ENCODE measurements at places on chromosomes 11 and 22.

GRCh38 chr11:272195-272930 is 5.8 kb upstream of the NLRP6 start:
- no peak for DNase-seq

GRCh38 chr11:103079833-103080232 is 12.1 kb downstream of the DCUN1D5 start:
- no peak for DNase-seq

- DNase-seq: peak; percentile 59
These were observed 8.7 kb upstream of the GDPD5 start for GRCh38 chr11:75534259-75535069.

- DNase-seq: peak; percentile 77
These were observed 3.5 kb upstream of the KRTAP5-6 start for GRCh38 chr11:1693327-1694063.

DNA sequence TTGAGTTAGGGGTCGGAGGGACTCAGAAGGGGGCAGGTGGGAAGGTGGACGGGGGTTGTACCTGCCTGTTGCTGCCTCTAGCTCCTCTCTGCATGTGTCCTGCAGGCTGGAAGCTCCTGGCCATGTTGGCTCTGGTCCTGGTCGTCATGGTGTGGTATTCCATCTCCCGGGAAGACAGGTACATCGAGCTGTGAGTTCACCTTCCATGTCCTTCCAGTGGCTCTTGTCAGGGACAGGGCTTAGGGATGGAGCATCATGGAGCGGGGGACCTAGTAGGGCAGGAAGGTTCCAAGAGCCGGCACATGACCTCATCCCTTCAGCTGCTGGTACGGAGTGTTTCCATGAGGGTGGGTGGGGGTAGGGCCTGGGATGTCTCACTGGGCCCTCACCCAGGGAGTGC is 50.9 kb downstream of the ST3GAL4 start:
- no peak for DNase-seq

- no peak for DNase-seq
These were observed 24.1 kb upstream of the MICAL3 start for GRCh38 chr22:18048441-18048898.

DNA sequence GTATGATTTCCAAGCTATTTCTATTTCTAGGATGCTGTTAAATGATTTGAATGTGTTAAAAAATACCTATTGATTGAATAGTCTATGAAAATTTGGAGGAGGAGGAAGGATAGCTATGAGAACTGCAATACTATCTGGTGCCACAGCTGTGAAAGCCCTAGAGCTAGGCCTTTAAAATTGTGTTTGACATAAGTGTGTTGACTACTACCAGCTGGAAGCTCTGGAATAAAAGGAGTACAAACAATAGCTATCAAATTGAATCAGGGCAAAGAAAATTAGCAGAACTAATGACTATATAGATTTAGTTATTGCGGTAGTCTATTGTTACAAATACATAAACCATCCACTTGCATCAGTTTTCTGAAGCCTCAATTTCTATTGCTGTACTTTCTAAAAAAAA is 124.8 kb upstream of the CNTN5 start:
- no peak for DNase-seq

- DNase-seq: no peak
These were observed 53.6 kb downstream of the BCR start for GRCh38 chr22:23233752-23234408.

DNA sequence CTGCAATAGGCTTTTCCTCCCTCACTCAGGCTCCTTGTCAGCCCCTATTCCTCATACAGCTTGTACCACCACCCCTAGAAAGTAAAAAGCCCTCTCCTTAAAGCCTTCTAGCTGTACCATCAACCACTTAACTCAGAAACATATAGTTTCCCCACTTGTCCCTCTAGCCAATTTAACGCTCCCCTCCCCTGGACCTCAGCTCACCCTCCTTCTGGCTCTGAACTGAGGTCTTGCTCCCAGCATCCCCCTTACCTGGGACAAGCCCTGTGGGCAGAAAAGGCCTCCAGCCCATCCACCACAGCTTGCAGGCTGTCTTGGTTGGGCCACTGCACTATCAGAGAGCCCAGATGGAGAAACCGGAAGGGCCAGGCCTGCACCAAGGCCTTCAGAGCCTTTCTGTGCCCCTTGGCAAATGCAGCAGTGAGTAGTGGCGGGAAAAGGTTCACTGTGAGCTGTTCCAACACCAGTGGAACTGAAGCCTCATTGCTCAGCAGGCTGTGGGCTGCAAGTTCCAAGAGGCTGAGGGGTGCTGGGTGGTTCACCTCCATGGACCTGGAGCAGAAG is 12.4 kb upstream of the TOP3B start:
- DNase-seq: no peak

DNA sequence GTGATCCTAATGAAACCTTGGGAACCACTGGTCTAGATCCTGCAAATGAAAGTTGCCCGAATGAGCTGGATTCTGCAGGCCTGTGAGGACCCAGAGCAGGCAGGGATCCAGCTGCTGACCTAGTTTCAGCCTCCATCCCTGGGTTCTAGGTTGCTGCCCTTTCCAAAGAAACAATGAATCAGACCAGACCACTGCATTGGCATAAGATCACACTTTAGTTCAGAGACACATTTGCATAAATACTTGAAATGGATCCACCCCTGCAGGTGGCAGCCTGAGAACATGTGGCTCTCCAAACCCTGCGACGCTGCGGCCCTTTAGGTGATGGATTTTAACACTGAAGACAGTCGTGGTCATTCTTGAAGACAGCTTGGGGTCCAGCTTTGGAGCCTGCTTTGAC is 23.7 kb downstream of the ADAMTS8 start:
- no peak for DNase-seq

GRCh38 chr22:21103633-21104032 is 57.9 kb downstream of the LRRC74B start:
- no peak for DNase-seq

GRCh38 chr11:59900366-59901126 is 22.0 kb downstream of the OOSP3 start:
- DNase-seq: no peak

DNA sequence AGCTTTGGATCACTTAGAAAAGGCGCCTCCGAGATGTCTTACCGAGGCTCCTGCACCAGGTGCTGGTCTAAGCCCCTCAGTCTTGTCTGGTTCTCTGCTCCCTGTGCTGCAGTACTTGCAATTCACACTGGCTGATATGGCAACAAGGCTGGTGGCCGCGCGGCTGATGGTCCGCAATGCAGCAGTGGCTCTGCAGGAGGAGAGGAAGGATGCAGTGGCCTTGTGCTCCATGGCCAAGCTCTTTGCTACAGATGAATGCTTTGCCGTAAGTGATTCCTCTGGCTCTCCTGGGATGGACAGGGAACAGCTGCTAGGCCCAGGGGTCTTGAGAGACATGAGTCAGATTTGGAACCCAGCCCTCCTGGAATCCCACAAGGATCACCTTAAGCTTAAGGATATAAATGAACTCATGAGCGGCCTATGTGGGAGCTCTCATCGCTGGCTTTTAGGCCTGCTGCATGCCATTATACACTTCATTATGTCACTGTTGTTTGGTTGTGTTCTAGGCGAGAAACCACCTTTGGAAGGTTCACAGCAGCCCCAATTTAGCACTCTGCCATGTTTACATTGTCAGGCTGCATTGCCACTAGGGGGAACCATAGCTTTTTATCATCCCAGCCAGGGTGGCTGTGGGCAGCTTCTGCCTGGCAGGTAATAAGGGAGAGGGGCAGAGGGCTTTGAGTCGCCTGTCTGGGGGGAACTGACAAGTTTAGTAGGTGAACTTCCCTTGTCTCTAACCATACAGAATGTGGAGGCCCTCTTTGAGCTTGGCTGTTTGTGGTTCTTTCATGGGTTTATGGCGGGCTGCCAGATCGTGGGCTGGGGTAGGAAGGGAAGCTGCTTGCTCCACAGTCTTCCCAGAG is 8.5 kb downstream of the ACAD8 start:
- DNase-seq: peak; percentile 55

DNA sequence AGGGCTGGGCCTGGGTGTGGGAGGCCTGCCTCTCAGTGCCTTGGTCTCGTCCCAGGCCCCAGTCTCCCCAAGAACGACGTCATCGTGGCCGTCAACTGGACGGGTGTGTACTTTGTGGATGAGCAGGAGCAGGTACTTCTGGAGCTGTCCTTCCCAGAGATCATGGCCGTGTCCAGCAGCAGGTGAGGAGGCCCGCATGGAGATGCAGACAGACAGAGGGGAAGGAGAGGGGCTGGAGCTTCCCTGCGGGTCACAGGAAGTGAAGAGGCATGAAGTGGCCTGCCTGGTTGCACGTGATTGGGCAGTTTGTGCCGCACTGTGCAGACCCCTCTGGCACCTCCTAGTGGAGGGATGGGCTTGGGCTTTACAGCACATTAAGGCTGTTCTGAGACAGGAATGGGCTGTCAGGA is 70.4 kb downstream of the MYO7A start:
- DNase-seq: peak; percentile 13

GRCh38 chr11:92552942-92553341 is 328.3 kb downstream of the FAT3 start:
- DNase-seq: no peak

DNA sequence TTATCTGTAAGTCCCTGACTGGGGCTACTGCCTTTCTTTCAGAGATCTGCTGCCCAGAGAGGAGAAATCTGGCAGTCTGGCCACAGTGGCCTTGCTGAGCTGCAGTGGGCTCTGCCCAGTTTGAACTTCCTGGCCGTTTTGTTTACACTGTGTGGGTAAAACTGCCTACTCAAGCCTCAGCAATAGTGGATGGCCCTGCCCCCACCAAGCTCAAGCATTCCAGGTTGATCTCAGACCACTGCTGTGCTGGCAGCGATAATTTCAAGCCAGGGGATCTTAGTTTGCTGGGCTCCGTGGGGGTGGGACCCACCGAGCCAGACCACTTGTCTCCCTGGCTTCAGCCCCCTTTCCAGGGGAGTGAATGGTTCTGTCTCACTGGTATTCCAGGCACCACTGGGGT is 117.5 kb downstream of the TRPC6 start:
- no peak for DNase-seq

DNA sequence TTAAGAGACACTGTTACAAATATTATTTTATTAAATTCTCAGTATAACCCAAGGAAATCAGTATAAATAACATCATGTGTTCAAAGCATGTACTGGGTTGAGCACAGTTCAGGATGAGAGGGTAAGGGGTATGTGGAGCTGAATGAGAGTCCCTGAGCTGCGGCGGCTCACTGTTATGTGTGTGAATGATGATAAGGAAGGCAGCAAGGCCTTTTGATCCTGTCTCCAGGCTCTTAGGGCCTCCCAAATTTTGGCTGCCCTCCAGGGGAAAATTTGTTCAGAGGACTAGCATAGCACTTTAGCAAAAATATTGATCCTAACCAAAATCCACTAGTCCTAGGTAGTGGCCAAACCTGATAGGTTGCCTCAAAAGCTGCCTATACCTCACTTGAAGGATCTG is 86.1 kb upstream of the SPON1 start:
- DNase-seq: no peak

- no peak for DNase-seq
These were observed 79.7 kb upstream of the SHANK2 start for GRCh38 chr11:71332046-71332445.

- no peak for DNase-seq
These were observed at the start of gene FGF4 for GRCh38 chr11:69775163-69775755. Gene FGF4, minus strand, starts transcription at chr11:69775341. Its CDS starts 257 bp downstream, at chr11:69775084.

DNA sequence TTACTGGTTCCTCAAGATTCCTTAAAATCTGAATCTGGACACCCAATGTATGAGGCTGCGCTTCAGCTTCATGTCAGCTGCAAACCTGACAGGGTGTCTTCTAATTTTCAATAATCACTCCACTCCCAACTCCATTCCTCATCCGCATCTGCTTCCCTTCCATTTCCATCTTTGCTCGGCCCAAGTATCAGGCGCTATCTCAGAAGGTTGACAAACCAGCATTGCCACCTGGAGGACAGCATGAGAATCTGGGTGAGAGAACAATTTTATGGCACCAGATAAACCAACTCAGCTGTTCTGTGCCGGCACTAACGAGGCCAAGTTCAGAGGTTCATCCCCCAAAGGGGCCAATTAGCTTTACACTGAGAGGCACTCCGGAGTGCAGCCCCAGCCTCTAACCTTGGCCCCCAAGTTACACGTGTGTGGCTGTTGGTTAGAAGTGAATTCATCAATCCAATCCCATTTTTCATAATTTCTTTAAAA is 79.1 kb upstream of the LMO2 start:
- DNase-seq: no peak

GRCh38 chr11:105168457-105168856 is 28.9 kb upstream of the CARD18 start:
- no peak for DNase-seq

DNA sequence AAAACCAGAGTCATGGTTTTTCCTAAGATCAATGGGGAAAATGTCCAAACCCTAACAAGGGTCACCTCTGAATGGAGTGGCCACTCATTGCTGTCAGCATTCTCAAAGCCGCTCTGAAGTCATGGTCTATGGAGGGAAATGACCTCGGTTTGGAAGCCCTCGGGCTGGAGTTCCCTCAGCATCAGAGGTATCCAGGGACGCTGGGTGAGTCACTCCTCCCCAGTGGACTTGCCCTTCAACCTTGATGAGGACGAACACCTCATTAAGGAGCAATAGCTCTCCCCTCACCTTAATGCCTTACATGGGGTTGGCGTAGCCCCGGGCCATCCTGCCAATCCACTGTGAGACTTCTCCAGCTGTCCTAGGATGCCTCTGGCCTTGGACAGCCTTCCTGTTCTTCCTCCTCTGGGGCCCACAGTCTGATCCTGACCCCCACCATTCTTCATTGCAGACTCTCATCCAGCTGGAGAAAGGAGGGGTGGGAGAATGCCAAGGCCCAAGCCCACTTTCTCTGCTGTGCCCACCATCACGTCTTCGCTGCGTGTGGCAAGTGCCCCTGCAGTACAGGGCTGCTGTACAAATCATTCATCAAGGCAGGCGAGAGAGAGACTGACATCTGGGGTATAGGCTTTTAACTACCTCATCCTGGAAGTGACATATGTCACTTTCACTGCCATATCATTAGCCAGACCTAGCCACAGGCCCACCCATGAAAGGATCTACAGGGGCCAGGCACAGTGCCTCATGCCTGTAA is 25.4 kb upstream of the MYH9 start:
- DNase-seq: no peak

- DNase-seq: no peak
These were observed 14.1 kb downstream of the KBTBD3 start for GRCh38 chr11:106063009-106063408.

DNA sequence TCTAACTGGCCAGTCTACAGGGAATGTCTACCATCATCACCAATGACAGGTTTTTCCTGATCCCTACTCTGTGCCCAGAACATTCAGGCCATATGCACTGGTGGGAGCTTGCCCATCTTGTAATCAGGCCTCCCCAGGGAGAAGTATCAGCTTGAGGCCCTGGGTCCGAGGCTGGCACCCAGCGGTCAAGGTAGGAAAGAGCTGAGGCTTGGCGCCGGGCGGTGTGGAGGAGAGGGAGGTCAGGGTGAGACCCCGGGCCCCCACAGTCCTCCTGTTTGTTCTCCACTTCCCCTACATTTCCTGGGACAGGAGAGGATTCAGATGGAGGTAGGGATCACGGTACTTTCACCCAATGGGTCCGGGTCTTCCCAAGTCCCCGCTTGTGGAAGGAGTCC is 15.5 kb downstream of the TSKU start:
- no peak for DNase-seq

GRCh38 chr11:96113193-96113681 is 189.3 kb upstream of the MTMR2 start:
- DNase-seq: no peak

- no peak for DNase-seq
These were observed 9.5 kb upstream of the DENND5A start for GRCh38 chr11:9274499-9275258.

GRCh38 chr22:46749682-46750529 is 11.9 kb upstream of the CERK start:
- DNase-seq: peak; percentile 53

GRCh38 chr11:2707736-2708135 is 7.9 kb upstream of the KCNQ1OT1 start:
- DNase-seq: no peak
